Vagina (tissue), 2 donors: ENCODE measurements at places on chromosomes 7 and 10. TPM values are rescaled to one million over a fixed set of nuclear protein-coding genes. Genes with fewer than 3 reads are reported as not detected.

IFIT2 gene
- 2.9 TPM for total RNA-seq

EBLN1 gene
- not detected for total RNA-seq

NPSR1 gene
- total RNA-seq, result not detected

NDUFB8 gene
- total RNA-seq, result 143 TPM

ENKUR gene
- total RNA-seq, result not detected

ZP3 gene
- total RNA-seq, result 2.7 TPM

CFAP69 gene
- 2.7 TPM for total RNA-seq

MMD2 gene
- total RNA-seq, result not detected

CCL26 gene
- not detected for total RNA-seq

ASB10 gene
- not detected for total RNA-seq

DNA sequence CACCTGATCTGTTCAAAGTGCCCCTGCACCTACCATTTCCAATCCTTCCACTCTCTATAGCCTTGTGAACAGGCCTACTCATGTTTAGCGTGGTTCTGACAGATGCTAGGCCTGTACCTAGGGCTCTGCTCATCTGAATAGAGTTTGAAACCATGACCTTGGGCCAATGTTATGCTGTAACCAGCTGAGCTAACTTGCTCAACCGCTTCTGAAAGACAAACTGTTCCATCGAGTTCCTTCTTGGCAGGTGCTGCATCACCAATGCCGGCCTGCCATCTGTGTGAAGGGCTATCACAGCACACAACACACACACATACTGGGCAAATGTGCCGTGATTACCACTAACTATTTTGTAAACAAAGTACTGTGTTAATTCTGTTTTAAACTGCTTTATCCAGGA, 419.0 kb upstream of the GALNT17 start:
- no peaks in the 10 kb centered on the region for H3K36me3 ChIP-seq
- no peak overlapping the region for H3K4me3 ChIP-seq
- no peaks in the 10 kb centered on the region for H3K27me3 ChIP-seq
- H3K4me1 ChIP-seq, result peaks cover 52% of the 10 kb centered on the region
- no peak for DNase-seq

- H3K27me3 ChIP-seq, result no peaks in the 10 kb centered on the region
- no peaks in the 10 kb centered on the region for H3K36me3 ChIP-seq
- no peak for DNase-seq
Measured at GRCh38 chr7:105196473-105196872, 182.5 kb downstream of the KMT2E start.

- DNase-seq, result no peak
- H3K27ac ChIP-seq, result no peak overlapping the region
Measured at GRCh38 chr10:67790534-67791408, 47.2 kb downstream of the DNAJC12 start.

DNA sequence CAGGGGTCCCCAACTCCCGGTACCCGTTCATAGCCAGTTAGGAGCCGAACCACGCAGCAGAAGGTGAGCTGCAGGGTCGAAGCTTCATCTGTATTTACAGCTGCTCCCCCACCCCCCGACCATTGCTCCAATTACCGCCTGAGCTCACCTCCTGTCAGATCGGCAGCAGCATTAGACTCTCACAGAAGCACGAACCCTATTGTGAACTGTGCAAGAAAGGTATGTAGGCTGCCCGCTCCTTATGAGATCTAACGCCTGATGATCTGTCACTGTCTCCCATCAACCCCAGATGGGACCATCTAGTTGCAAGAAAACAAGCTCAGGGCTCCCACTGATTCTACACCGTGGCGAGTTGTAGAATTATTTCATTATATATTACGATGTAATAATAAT, 14.6 kb upstream of the AZGP1 start:
- peaks cover 21% of the 10 kb centered on the region for H3K4me1 ChIP-seq
- no peak overlapping the region for H3K4me3 ChIP-seq
- H3K27me3 ChIP-seq, result no peaks in the 10 kb centered on the region
- no peaks in the 10 kb centered on the region for H3K36me3 ChIP-seq

GRCh38 chr10:74889662-74889998, 63.2 kb downstream of the KAT6B start:
- no peak for DNase-seq
- no peak overlapping the region for H3K4me3 ChIP-seq
- H3K36me3 ChIP-seq, result no peaks in the 10 kb centered on the region
- H3K27ac ChIP-seq, result no peak overlapping the region
- H3K4me1 ChIP-seq, result peaks cover 15% of the 10 kb centered on the region
- H3K27me3 ChIP-seq, result no peaks in the 10 kb centered on the region

DNA sequence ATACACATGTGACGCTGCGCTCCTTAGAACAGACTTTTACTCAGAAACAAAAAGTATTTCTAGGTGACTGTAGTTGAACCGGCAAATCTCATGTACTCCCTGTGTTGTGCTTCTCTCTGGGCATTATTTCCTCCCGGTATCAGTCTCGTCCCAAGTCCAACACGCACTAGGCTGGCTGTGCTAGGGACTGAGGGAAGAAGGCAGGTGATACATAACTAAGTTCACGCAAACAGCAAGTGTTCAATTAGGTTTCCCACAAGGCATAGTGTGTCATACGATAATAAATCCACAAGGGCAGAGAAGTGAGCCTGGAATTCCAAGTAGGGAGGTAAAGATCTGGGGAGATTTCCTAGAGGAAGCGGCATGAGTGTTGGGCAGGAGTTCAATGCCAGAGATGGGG, 20.4 kb downstream of the FAM53B start:
- no peaks in the 10 kb centered on the region for H3K27me3 ChIP-seq
- no peak for DNase-seq
- no peaks in the 10 kb centered on the region for H3K36me3 ChIP-seq
- peaks cover 90% of the 10 kb centered on the region for H3K4me1 ChIP-seq
- H3K27ac ChIP-seq, result peak overlapping the region; percentile 65

DNA sequence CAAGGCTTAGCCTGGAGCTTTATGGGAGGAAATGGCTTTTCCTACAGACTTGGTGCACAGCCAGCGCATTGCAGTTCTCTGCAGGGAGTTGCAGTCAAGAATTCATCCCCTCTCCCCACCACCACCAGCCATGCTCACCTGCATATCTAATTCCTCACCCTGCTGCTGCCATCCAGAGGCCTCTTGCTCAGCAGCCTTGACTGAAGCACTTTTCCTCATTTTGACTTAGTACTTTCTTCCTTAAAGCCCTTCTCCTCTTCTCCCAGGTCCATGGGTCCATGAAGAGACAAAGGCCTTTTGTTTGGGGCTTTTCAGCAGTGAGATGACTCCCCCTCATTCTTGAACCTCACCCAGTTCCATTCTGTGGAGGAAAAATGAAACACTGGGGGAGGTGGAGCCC, 39.7 kb upstream of the GPR141 start:
- no peak overlapping the region for H3K27ac ChIP-seq
- H3K4me1 ChIP-seq, result no peaks in the 10 kb centered on the region
- H3K4me3 ChIP-seq, result no peak overlapping the region
- no peaks in the 10 kb centered on the region for H3K36me3 ChIP-seq
- DNase-seq, result no peak

- H3K36me3 ChIP-seq, result no peaks in the 10 kb centered on the region
- H3K4me3 ChIP-seq, result no peak overlapping the region
- peaks cover 8% of the 10 kb centered on the region for H3K4me1 ChIP-seq
- no peak overlapping the region for H3K27ac ChIP-seq
Measured at GRCh38 chr10:18399158-18399557, 252.2 kb downstream of the NSUN6 start.

DNA sequence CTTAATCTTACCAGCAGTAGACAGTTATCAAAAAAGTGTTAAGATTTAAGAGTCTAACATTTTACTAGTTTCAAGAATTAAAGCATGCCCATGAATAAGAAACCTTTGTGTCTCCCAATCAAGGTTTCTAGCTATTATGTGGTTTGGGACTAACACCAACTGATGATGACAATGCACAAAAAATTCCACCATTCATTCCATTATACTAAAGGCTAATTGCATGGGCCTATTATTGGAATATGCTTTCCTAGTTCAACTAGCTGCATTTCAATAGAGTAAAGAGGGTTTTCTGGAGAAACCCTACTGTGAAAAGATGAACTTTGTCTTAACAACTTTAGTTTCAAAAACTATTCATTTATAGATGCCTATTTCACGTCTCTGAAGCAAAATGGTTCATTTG, 44.6 kb downstream of the UBE2H start:
- H3K4me1 ChIP-seq, result peaks cover 57% of the 10 kb centered on the region
- no peaks in the 10 kb centered on the region for H3K36me3 ChIP-seq
- no peak overlapping the region for H3K27ac ChIP-seq
- H3K4me3 ChIP-seq, result no peak overlapping the region

GRCh38 chr10:32409741-32410140, 36.2 kb upstream of the CCDC7 start:
- H3K4me3 ChIP-seq, result no peak overlapping the region
- H3K4me1 ChIP-seq, result no peaks in the 10 kb centered on the region
- DNase-seq, result no peak
- H3K36me3 ChIP-seq, result no peaks in the 10 kb centered on the region
- no peaks in the 10 kb centered on the region for H3K27me3 ChIP-seq

- H3K4me1 ChIP-seq, result no peaks in the 10 kb centered on the region
- H3K27me3 ChIP-seq, result no peaks in the 10 kb centered on the region
- no peaks in the 10 kb centered on the region for H3K36me3 ChIP-seq
- DNase-seq, result no peak
Measured at GRCh38 chr10:50480054-50481007, 143.4 kb downstream of the SGMS1 start.

- peaks cover 31% of the 10 kb centered on the region for H3K4me1 ChIP-seq
- H3K27me3 ChIP-seq, result no peaks in the 10 kb centered on the region
- peak overlapping the region; percentile 72 for H3K27ac ChIP-seq
Measured at GRCh38 chr7:66283003-66283920, 78.1 kb downstream of the TPST1 start.

DNA sequence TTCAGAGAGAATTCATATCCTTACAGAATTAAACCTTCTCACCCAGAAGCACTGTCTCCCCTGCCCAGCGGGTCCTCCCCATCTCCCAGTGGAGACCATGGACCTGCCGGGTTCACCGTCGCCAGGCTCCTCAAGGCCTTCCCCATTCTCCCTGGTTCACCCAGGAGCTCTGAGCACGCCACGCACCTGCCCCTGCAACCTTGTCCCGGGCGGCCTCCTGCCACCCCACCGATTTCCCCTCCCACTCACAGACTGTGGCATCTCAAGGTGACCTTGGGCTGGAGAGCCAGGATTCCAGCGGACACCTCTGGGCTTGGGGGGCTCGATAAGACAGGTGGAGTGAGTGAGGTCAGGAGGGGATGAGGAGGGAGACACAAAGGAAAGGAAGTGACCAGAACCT, 135.3 kb downstream of the PTPRN2 start:
- no peaks in the 10 kb centered on the region for H3K4me1 ChIP-seq
- H3K36me3 ChIP-seq, result no peaks in the 10 kb centered on the region
- H3K27ac ChIP-seq, result no peak overlapping the region
- DNase-seq, result no peak

DNA sequence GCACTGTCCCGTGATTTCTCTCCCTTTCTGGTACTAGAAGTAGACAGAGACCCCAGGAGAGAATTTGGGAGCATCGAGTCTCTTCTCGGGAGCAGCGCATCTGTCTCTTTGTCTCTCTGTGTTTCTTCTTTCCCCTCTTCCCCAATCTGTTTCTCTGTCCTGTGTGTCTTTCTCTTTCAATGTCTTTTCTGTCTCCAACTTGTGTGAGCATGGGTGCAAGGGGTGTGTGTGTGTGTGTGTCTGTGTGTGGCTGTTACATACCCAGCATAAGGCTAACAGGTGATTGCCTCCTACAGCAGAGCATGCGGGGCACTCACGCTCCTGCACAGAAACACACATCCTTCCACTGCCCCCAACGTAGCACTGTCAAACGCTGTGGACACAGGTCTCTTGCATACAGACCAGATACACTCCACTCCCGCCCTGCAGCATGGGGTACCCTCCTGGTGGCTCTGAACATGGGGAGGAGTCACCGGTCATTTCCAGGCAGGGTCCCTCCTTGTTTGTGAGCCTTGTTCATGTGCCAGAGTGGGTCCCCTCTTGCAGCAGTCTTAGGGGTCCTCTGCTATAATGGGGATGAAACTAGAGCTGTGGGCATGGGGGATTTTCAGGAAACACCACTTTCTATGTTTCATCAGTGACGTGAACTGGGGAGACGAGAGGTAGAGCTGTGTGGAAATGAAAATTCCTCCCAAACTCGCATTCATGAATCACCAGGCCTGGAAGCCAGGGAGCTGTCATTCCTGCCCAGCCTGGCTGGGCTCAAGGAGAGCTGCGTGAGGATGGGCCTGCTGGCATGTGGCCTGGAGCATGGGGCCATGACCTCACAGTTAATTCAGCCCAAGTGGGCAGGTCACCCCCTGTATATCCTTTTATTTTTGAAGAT, 980 bp downstream of the ADAMTS14 start:
- no peaks in the 10 kb centered on the region for H3K27me3 ChIP-seq
- peaks cover 17% of the 10 kb centered on the region for H3K4me1 ChIP-seq

DNA sequence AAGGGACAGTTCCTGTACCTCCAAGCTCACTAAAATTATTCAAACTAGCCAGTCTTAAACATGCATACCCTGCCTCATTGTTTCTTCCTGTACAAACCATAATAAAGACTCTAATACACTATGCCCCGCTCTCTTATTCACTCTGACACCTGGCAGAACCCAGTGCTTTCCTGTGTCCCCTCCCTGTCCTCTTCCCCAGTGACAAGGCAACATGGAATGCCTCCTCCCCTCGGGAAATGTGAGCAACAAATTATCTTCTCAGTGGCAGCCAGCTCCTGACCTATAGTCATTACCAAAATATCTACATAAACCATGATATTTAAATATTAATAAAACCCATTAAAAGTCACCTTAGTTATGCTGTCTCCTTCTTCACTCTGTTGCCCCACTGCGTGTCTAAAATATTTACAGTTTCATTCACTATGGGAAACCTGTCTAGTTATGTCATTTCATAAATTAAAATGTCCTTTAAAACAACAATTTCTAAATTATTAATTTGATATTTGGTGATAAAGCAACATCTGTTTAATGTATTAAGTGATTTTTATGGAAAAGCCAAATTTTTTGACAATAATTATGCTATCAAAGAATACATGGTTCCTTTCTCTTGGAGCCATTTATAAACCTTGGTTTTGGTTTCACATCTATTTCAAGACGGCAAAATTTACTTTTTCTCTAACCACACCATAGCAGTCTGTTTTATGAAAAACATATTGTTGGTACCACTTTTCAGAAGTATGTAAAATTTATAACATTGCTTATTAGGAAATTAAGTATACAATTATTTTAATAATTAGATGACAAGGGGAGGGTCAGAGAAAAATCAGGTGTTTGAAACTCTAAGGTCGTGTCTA, 1355.2 kb downstream of the XPNPEP1 start:
- H3K4me3 ChIP-seq, result no peak overlapping the region
- no peaks in the 10 kb centered on the region for H3K4me1 ChIP-seq
- H3K36me3 ChIP-seq, result no peaks in the 10 kb centered on the region
- H3K27me3 ChIP-seq, result no peaks in the 10 kb centered on the region

- H3K4me3 ChIP-seq, result peak overlapping the region; percentile 90
- no peaks in the 10 kb centered on the region for H3K36me3 ChIP-seq
- peaks cover 49% of the 10 kb centered on the region for H3K4me1 ChIP-seq
- H3K27ac ChIP-seq, result peak overlapping the region; percentile 98
- no peaks in the 10 kb centered on the region for H3K27me3 ChIP-seq
- DNase-seq, result no peak
Measured at GRCh38 chr7:4683884-4684565, 1.9 kb downstream of the FOXK1 start.
